Effector memory CD4-positive, alpha-beta T cell (primary cell): ENCODE measurements at places on chromosomes 6 and 20.

GRCh38 chr6:96301781-96302180 lies 219.8 kb upstream of the UFL1 start:
- no peak overlapping the region for H3K27ac ChIP-seq
- H3K27me3 ChIP-seq, result no peaks in the 10 kb centered on the region
- no peaks in the 10 kb centered on the region for H3K36me3 ChIP-seq
- no peaks in the 10 kb centered on the region for H3K4me1 ChIP-seq
- DNase-seq, result no peak

GRCh38 chr6:7809346-7809745 lies 83.4 kb downstream of the BMP6 start:
- H3K27me3 ChIP-seq, result no peaks in the 10 kb centered on the region
- H3K27ac ChIP-seq, result no peak overlapping the region
- H3K36me3 ChIP-seq, result no peaks in the 10 kb centered on the region
- no peak for DNase-seq

GRCh38 chr20:2329286-2329685 lies 33.5 kb downstream of the TGM3 start:
- DNase-seq, result no peak
- H3K36me3 ChIP-seq, result no peaks in the 10 kb centered on the region

DNA sequence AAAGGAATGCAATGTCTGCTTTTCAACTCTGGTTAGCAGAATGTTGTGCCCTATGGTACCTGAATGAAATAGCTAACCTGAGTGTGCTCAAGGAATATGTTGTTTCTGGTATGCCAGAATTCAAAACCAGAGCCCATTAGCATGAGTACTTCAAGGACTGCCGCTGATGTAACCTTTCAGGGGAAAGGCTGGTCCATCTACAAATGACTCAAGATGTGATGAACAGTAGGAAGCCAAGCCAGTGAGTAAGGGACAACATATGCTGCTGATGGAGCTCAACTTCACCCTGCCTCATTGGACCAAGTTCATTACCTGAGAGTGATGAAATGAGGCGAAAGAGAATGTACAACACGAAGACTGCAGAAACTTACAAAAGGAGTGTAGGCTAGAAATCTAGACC lies 95.7 kb upstream of the BMP2 start:
- H3K36me3 ChIP-seq, result no peaks in the 10 kb centered on the region
- DNase-seq, result no peak
- no peaks in the 10 kb centered on the region for H3K27me3 ChIP-seq
- no peak overlapping the region for H3K4me3 ChIP-seq
- no peaks in the 10 kb centered on the region for H3K4me1 ChIP-seq
- H3K27ac ChIP-seq, result no peak overlapping the region

DNA sequence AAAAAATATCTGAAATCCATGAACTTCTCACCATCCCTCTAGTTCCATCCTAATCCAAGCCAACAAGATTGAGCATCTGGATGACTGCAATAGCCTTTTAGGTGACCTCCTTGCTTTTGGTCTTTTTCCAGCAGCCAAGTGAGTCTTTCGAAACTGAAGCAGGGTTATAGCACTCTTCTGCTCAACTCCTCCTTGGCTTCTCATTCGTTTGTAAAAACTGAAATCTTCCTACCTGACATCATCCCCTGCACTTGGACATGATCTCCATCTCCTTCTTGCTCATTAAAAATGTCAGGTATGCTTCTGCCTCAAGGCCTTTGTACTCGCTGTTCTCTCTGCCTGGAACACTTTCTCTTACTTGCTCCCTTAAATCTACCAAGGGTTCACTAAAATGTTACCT lies 46.0 kb downstream of the STX7 start:
- H3K4me3 ChIP-seq, result no peak overlapping the region
- no peaks in the 10 kb centered on the region for H3K27me3 ChIP-seq
- H3K36me3 ChIP-seq, result peaks cover 50% of the 10 kb centered on the region
- DNase-seq, result no peak
- no peak overlapping the region for H3K27ac ChIP-seq
- no peaks in the 10 kb centered on the region for H3K4me1 ChIP-seq

DNA sequence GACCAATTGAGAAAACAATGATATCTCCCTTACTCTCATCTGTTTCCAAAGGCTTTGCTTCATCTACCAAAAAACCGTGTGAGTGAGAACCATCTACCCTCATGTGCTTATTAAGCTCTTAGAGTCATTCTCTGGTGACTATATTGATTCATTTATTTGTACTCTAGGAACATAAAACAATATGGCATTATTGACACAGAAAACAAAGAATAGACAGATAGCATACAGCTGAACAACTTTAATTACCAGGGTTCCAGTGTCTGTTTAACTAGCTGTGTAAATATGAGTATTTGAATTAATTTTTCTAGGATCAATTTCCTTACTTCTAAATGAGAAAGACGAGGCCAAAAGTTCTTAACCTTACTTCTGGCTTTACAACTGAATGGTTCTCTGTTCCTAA lies 31.3 kb upstream of the HEY2 start:
- no peak overlapping the region for H3K4me3 ChIP-seq
- no peak overlapping the region for H3K27ac ChIP-seq
- no peaks in the 10 kb centered on the region for H3K27me3 ChIP-seq
- no peaks in the 10 kb centered on the region for H3K4me1 ChIP-seq
- DNase-seq, result no peak

- H3K27ac ChIP-seq, result no peak overlapping the region
- H3K27me3 ChIP-seq, result no peaks in the 10 kb centered on the region
- DNase-seq, result no peak
Observed at GRCh38 chr6:157675831-157676230, 147.2 kb upstream of the SNX9 start.

DNA sequence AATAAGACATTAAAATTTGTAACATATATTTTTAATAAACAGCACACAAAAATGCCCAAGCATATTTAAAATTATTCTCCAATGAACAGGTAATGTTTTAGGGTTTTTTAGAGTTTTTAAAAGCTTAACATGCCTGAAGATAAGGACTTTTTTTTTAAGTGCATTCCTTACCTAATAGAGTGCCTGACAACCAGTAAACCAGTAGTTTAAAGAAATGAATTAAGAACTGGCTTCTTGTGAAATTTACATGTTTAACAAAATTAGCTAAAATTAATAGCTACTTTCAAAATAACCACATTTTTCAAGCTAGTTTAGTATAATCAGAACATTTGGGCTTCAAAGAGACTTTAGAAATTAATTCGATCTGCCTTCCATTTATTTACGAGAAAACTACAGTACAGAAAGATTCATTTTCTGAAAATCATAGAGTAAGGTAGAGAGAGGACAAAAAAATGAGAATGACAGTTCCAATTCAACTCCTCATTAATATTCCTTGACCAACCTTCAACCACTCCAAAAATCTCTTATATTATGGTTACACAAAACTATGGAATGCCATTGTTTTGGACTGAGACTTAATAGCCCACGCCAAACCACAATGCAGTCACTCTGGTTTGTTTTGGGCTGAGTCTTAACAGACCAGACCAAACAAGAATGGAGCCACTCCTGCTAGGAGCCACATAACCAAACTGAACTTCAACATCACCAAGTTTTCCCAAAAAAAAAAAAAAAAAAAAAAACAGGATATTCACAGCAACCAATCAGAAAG lies 5.7 kb upstream of the PLN start:
- H3K27me3 ChIP-seq, result no peaks in the 10 kb centered on the region
- H3K36me3 ChIP-seq, result no peaks in the 10 kb centered on the region
- no peak overlapping the region for H3K27ac ChIP-seq
- H3K4me3 ChIP-seq, result no peak overlapping the region
- no peak for DNase-seq
- no peaks in the 10 kb centered on the region for H3K4me1 ChIP-seq

- no peak overlapping the region for H3K27ac ChIP-seq
- peaks cover 14% of the 10 kb centered on the region for H3K4me1 ChIP-seq
- H3K4me3 ChIP-seq, result no peak overlapping the region
- H3K27me3 ChIP-seq, result peaks cover 85% of the 10 kb centered on the region
- DNase-seq, result no peak
Observed at GRCh38 chr6:100461278-100461916, 3.3 kb downstream of the SIM1 start.

GRCh38 chr6:110334423-110335180 lies 23.5 kb downstream of the METTL24 start:
- H3K4me1 ChIP-seq, result no peaks in the 10 kb centered on the region
- H3K36me3 ChIP-seq, result no peaks in the 10 kb centered on the region
- H3K4me3 ChIP-seq, result no peak overlapping the region
- H3K27ac ChIP-seq, result no peak overlapping the region

- no peak overlapping the region for H3K27ac ChIP-seq
- DNase-seq, result no peak
- H3K27me3 ChIP-seq, result no peaks in the 10 kb centered on the region
- H3K36me3 ChIP-seq, result no peaks in the 10 kb centered on the region
- peaks cover 2% of the 10 kb centered on the region for H3K4me1 ChIP-seq
Observed at GRCh38 chr20:33499355-33499754, 9.5 kb downstream of the CBFA2T2 start.

DNA sequence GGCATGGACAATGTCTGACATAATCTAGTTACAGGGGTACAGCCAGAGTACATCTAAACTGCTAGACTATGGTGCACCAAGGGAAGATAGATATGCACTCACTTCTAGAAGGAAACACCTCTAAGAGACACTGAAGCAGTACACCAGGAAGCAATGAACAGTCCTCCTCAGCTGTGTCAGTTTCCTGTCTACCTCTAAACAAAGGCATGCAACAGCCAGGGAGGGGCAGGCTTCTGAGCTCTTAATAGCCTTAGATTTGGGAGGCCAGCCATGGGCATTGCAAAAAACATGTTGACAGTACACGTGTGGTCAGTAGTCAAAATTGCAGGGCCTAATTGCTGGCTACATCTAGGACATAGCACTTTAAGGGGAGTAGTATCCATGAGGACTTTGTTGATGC lies 21.4 kb downstream of the CRYBG1 start:
- DNase-seq, result no peak
- H3K27me3 ChIP-seq, result no peaks in the 10 kb centered on the region
- H3K36me3 ChIP-seq, result no peaks in the 10 kb centered on the region
- H3K27ac ChIP-seq, result no peak overlapping the region

DNA sequence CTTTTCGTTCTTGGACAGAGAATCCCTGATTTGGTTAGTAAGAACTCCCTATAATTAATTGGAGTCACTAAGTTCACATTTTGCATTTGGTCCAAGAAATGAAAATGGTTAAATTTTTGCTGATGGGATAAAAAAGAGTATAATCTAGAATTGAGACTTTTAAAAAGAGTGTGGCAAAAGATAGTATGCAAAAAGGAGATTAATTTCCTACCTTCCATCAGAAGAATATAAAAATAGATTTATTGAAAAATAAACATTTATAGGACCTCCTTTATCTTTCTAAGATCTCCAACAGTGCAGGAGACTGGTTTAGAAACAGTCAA lies 105.5 kb upstream of the EEF1E1 start:
- H3K36me3 ChIP-seq, result no peaks in the 10 kb centered on the region
- H3K27ac ChIP-seq, result no peak overlapping the region
- H3K4me3 ChIP-seq, result no peak overlapping the region
- DNase-seq, result no peak
- no peaks in the 10 kb centered on the region for H3K4me1 ChIP-seq

GRCh38 chr6:3345836-3346235 lies 87.1 kb downstream of the PSMG4 start:
- no peak for DNase-seq
- H3K4me3 ChIP-seq, result no peak overlapping the region
- H3K36me3 ChIP-seq, result no peaks in the 10 kb centered on the region

DNA sequence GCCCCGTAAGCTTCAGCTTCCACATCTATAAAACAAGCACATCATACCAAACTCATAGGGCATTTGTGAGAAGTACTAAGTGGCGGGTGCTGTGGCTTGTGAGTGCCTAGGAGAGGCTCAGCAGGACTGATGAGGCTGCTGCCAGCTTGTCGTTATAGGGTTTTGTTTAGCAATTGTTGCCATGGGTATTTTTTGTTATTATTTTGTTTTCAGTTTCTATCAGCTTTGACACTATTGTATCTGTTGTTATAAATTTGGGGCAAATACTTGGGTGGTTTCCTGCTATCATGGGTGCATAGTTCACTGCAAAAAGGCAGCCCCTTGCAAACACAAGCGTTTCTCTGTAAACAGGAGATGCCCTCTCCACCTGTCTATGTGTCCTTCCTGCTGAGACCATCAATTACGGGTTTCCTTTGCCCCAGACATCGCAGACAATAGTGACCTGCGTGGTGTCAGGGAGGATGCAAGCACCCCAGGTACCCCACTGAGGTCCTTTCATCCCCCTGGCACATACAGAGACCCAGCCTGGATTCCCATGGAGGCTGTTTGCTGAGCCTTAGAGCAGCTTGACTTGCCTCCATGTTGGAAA lies 3.1 kb upstream of the CCDC167 start:
- H3K4me1 ChIP-seq, result peaks cover 74% of the 10 kb centered on the region
- peak overlapping the region; percentile 96 for H3K27ac ChIP-seq
- no peaks in the 10 kb centered on the region for H3K27me3 ChIP-seq
- peak; percentile 70 for DNase-seq

- H3K36me3 ChIP-seq, result no peaks in the 10 kb centered on the region
- no peak overlapping the region for H3K4me3 ChIP-seq
- H3K27ac ChIP-seq, result no peak overlapping the region
Observed at GRCh38 chr6:137334884-137335283, 115.7 kb upstream of the IFNGR1 start.

GRCh38 chr20:53381568-53382262 lies 211.9 kb downstream of the ZNF217 start:
- H3K27ac ChIP-seq, result no peak overlapping the region
- H3K4me3 ChIP-seq, result no peak overlapping the region
- H3K4me1 ChIP-seq, result no peaks in the 10 kb centered on the region
- no peaks in the 10 kb centered on the region for H3K27me3 ChIP-seq

GRCh38 chr6:142934599-142934998 lies 10.4 kb downstream of the HIVEP2 start:
- no peak overlapping the region for H3K4me3 ChIP-seq
- H3K4me1 ChIP-seq, result peaks cover 52% of the 10 kb centered on the region
- H3K27me3 ChIP-seq, result no peaks in the 10 kb centered on the region
- no peaks in the 10 kb centered on the region for H3K36me3 ChIP-seq
- H3K27ac ChIP-seq, result peak overlapping the region; percentile 66
- no peak for DNase-seq

DNA sequence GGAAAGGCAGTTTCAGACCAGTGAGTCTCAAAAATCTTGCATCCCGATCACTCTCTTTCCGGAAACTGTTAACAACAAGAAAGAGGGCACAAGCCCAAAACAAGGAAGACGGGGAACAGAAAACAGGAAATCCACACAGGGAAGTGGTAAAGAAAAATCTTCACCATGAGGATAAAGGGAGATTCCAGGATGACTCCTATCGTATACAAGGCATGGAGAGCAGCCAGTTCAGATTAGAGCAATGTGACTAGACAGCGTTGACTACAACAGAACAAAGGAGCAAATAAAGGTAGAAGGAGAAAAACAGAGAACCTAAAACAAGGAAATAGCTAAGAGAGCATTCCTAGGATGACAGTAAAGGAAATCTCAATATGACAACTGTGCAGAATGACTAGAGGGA lies 26.5 kb downstream of the VNN1 start:
- H3K36me3 ChIP-seq, result no peaks in the 10 kb centered on the region
- peaks cover 4% of the 10 kb centered on the region for H3K27me3 ChIP-seq
- H3K27ac ChIP-seq, result no peak overlapping the region
- H3K4me3 ChIP-seq, result no peak overlapping the region

GRCh38 chr6:158970640-158971275 lies 29.2 kb downstream of the RSPH3 start:
- H3K27ac ChIP-seq, result no peak overlapping the region
- H3K4me3 ChIP-seq, result no peak overlapping the region
- H3K36me3 ChIP-seq, result no peaks in the 10 kb centered on the region
- no peaks in the 10 kb centered on the region for H3K4me1 ChIP-seq
- no peak for DNase-seq
